ENCODE measurements at places on chromosomes 3 and 15. TPM values are rescaled to one million over a fixed set of nuclear protein-coding genes. Genes with fewer than 3 reads are reported as not detected.
A peak's percentile ranks its signal among the peaks of the same experiment; 100 is the strongest.

CCDC54 gene
- not detected for total RNA-seq

KY gene
- total RNA-seq, result 1.6 TPM

RYR3 gene
- total RNA-seq, result 2.0 TPM

FOXL2NB gene
- total RNA-seq, result 0.09 TPM

CYP8B1 gene
- 2.8 TPM for total RNA-seq

AP3B2 gene
- 0.69 TPM for total RNA-seq

SEMA6D gene
- total RNA-seq, result 9.8 TPM

ZNF662 gene
- 8.6 TPM for total RNA-seq

SLC2A2 gene
- total RNA-seq, result 22.4 TPM

GRCh38 chr15:49737127-49737526, 116.3 kb downstream of the DTWD1 start:
- DNase-seq, result no peak

DNA sequence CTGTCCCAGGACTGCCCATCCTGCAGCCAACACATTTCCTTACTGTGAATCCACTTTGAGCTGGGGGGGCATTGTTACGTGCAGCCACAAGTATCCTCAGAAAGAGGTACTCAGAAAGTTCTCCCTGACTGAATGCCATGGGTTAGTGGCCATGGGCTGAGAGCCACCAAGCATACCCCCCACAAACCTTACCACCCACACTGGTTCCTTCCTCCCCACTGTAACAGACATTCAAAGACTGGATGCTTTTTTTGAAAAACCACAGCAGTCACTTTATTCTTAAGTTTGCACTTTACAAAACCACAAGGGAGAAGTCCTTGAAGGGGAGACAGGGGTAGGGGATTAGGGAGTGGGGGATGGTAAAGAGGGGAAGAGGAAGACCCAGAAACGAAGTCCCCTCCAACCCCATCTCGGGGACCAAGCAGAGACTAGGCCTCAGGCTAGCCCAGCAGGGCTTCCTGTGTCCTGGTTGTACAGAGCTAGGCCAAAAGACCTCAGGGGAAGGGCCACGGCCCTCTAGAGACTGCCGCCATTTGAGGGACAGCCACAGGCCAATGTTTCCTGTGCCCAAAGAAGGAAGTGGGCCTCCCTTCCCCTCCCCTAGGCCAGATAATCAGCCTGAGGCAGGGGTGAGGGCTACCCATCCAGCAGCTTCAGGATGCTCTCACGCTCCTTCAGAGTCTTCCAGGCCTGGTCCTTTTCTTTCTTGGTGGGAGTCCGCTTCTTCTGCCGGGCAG, 10.1 kb upstream of the CAMK1 start:
- peak; percentile 30 for DNase-seq

GRCh38 chr3:141767066-141767465, 3.9 kb downstream of the GRK7 start:
- DNase-seq, result no peak

DNA sequence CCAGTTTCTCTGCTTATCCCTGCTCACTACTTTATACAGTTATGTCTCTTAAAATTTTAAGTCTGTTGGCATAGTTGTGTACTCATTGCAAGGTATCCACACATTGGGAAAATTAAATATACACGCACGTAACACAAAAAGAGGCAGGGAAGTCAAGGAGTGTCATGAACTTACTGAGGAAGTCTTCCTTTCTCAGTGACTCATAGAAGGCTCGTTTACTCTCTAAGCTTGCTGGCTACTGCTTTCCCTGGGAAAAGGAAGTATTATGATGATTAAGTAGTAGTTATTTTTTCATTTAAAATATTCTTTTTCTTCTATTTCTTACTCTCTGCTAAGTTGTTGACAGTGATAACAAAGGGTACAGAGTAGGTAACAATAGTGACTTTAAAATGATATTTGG, 287.3 kb downstream of the UBE2E2 start:
- DNase-seq, result no peak

DNA sequence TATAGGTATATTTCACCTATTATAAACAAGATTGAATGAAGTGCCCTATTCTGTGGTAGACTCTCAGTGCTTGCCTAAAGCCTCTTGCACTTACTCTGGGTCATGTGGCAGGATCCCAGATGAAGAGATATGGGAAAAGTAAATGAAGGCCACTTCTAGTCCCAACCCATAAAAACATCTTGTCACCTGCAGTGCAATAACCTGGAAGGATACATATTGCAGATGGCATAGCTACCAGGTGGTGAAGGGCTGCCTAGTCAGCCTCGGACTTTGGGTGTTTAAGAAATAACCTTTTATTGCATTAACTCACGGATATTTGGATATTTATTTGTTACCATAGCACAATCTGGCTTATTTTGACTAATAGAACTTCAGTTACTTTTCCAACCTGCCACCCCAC, 367.1 kb downstream of the UNC13C start:
- DNase-seq, result no peak

- DNase-seq, result no peak
Measured at GRCh38 chr3:182925330-182925943, 54.9 kb downstream of the DCUN1D1 start.

GRCh38 chr3:41259449-41260062, 60.3 kb downstream of the CTNNB1 start:
- no peak for DNase-seq

GRCh38 chr3:51945926-51946705, 4.0 kb downstream of the PARP3 start:
- no peak for DNase-seq

DNA sequence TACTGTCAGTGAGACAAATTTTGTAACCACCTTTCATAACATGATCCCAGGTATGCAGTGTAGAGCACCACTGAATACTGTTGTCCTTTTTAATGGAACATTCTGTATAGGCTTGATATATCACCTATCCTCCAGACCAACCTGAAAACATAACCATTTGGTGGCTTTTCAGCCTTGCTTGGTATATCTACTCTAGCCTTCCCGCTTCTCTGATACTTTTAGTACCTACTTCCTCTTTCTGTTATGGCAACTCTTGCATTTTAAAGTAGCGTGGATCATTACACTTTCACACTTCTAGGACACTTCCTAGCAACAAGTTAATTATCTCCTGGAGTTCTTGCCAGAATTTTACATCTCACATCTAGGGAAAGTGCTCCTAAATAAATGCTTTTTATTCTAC, 226.6 kb upstream of the ROBO1 start:
- DNase-seq, result no peak

DNA sequence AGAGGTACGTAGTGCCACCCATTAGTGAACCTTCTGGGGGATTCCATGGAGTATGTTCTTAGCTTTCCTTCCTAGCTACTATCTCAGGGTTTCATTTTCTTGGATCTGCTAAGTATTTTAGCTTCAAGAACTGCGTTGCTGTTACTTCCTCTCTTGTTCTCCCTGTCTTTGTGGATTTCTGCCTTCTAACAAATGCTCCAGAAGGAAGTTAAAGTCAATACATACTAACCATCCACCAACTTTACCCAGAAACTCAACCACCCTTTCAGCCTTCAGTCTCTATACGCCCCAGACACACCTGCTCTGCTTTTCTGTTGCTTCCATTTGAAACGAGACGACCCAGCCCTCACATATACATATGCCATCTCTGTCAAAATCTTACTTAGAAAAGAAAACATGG, 2.4 kb upstream of the KLF13 start:
- DNase-seq, result no peak

GRCh38 chr3:155332716-155333115, 39.2 kb upstream of the STRIT1 start:
- no peak for DNase-seq

DNA sequence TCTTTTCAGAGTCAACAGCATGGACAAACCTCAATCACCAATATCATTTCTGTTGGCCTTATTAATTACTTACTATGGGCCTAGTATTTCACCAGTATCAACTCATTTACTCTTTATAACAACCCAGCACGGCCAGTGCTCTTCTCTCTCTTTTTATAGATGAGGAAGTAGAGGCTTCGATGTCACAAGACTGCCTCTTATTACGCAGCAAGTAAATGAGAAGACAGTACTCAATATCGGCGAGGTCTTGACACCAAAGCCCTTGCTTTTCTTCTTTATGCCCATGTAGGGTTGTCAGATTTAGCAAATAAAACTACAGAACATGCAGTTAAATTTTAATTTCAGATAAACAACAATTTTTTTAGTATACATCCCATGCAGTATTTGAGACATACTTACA, 99.0 kb upstream of the KCNMB2 start:
- no peak for DNase-seq

DNA sequence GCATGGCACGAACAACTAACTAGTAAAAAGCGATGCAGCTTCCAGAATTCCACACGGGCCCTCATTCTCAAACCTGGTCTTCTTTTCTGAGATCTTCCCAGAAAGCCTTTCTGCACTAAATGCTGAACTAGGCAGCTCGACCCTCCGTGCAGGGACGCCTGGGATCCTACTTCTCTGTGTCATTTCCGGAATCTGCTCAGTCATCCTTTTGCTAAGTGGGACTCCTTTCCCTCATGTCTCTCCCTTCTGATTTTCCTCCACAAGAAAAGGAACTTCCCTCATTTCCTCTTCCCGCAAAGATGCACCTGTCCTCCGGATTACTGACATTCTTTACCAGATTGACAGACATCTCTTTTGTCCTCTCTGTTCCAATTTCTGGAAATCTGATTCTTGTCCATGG, 9.2 kb upstream of the HES1 start:
- DNase-seq, result no peak

- no peak for DNase-seq
Measured at GRCh38 chr3:4067893-4068292, 235.3 kb upstream of the SETMAR start.

DNA sequence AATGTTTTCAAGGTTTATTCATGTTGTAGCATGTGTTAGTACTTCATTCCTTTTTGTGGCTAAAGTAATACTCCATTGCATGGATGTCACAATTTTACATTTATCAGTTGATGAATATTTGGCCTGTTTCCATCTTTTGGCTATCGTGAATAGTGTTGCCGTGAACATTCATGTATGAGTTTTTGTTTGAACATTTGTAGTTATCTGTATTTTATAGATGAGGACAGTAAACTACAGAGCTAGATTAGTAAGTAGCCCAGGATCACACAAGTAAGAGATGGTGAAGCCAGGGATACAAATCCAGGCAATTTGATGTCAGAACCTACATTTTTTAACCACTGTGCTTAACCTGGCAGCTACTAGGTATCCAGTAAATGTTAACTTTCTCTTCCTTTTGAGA, 63.2 kb downstream of the ASTE1 start:
- DNase-seq, result no peak

GRCh38 chr15:92636401-92636907, 19.1 kb downstream of the FAM174B start:
- DNase-seq, result no peak
